ENCODE measurements at places on chromosomes 6 and 20.
A peak's percentile ranks its signal among the peaks of the same experiment; 100 is the strongest.

GRCh38 chr20:1979106-1979778 lies 14.6 kb downstream of the PDYN start:
- no peak for DNase-seq

GRCh38 chr6:42441697-42442081 lies 10.0 kb downstream of the TRERF1 start:
- no peak for DNase-seq

GRCh38 chr6:153831350-153832078 lies 207.5 kb upstream of the OPRM1 start:
- DNase-seq: no peak

DNA sequence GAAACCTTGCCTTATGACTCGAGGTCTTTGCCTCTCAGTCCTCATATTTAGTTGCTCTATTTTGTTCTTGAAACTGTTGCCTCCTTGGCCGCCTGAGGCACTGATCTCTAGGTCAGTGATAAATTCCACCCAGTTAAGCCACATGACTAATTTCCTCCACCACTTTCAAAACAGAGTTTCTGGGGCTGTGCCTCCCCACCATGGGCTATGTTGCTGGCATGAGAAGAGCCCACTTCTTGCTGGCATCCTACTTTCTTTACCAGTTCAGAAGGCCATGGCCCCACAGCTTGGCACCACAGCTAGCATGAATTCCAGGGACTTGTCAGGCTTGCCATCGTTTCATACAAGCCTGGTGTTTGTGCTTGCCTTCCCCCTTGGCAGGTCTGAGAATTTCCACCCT lies 361.4 kb upstream of the JAG1 start:
- no peak for DNase-seq

DNA sequence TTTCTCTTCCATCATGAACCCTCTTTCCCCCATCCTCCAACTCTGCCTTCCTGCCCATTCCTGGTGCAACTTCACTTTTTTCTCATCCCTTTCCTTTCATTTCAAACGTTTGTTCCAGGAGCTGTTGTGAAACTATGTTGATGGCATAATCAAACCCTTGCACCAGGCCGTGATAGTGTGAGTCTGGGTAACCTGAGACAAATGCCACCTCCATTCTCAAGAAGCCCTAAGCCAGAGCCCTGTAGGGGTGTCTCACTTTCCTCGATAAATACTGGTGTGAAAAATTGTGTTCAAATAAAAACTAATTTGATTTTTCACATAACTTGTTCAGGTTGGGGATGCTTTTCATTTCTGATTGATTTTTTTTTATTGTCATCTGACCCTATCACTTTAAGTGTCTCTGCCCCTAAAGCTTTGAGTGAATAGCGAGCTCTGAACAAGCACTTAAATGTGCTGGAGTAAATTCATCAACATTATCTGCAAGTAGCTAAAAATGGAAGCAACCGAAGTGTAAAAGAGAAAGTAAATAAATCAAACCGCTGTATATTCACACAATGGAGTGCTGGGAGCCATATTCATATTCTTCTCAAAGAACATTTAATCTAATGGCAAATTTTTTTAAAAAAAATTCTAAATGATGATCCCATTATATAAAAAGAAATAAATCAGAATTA lies 303.1 kb upstream of the CDYL start:
- no peak for DNase-seq

DNA sequence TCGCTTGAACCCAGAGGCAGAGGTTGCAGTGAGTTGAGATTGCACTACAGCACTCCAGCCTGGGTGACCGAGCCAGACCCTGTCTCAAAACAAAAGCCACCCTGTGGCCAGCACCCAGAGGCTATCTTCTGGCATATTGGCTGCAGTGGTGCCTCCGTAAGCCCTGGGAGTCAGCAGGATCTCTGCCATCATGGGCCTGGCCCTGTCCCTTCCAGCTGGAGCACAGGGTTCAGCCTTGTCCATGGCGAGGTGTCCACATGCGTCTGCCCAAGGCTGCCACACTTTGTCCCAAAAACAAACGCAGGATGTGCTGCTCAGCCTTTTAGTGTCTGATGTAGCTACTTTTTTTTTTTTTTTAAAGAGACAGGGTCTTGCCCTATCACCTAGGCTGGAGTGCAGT lies 15.4 kb upstream of the MTG2 start:
- no peak for DNase-seq

GRCh38 chr6:8855411-8855810 lies 420.1 kb upstream of the SLC35B3 start:
- no peak for DNase-seq

- no peak for DNase-seq
These were observed 2.5 kb downstream of the TRIM38 start for GRCh38 chr6:25965058-25965457.

GRCh38 chr20:9617940-9618339 lies 103.5 kb downstream of the LAMP5 start:
- DNase-seq: no peak

DNA sequence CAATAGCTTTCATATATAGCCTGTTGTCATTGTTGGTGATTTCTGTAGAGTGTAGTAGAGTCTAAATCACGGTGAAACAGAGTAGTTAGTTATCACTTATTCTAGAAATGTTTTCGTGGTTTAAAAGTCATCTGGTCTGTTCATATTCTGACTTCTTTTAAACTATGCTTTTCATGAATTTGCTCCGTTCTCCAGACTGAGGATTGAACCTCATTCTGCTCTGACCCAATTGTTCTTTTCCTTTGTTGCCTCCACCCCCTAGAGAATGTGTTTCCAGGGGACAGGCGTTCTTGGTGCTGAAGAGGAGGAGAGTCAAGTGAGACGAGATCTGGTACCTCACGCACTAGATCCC lies 748 bp upstream of the ZNF292 start:
- no peak for DNase-seq

DNA sequence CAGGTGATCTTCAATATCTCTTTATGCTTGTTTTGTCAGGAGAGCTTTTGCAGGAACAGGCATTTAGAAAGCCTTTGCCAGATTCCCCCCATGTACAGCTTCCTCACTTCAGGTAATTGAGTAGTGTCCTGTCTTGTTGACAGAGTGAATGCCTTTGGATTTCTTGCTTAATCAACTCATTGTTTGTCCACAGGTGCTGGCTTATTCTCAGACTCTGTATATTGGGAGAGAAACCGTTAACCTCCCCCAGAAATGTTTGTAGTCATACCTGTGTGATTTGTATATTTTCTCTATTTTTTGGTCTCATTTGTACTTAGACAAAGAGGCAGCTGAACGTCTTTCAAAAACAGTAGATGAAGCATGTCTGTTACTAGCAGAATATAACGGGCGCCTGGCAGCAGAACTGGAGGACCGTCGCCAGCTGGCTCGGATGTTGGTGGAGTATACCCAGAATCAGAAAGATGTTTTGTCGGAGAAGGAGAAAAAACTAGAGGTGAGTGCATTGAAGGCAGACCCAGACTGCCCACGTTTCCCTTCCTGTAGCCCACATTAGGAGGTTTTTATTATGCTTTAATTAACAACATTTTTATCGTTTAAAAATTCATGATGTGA lies 32.3 kb downstream of the RPRD1B start:
- DNase-seq: peak; percentile 81
